ENCODE measurements at places on chromosomes 1 and 21. TPM values are rescaled to one million over a fixed set of nuclear protein-coding genes. Genes with fewer than 3 reads are reported as not detected.
A peak's percentile ranks its signal among the peaks of the same experiment; 100 is the strongest.

DNA sequence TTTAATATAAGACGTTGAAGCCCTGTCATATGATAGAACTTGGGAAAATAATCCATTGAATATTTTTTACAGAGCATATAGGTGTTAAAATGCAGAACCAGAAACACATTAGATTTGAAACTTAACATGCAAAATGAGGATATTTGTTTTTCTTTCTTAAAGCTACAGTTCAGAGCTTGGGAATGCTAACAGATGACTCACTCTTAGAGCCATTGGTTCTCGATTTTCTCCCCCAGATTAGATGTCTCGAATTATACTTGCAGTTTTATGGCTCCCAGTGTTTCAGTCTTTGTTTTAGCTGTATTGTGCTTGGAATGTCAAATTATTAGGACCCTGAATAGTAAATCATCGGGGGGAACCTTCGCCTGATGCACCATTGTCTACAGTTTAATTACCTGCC, 575.7 kb upstream of the ZP4 start:
- peak; percentile 41 for DNase-seq

GRCh38 chr1:198520524-198521254, 19.8 kb downstream of the ATP6V1G3 start:
- no peak for DNase-seq

DNA sequence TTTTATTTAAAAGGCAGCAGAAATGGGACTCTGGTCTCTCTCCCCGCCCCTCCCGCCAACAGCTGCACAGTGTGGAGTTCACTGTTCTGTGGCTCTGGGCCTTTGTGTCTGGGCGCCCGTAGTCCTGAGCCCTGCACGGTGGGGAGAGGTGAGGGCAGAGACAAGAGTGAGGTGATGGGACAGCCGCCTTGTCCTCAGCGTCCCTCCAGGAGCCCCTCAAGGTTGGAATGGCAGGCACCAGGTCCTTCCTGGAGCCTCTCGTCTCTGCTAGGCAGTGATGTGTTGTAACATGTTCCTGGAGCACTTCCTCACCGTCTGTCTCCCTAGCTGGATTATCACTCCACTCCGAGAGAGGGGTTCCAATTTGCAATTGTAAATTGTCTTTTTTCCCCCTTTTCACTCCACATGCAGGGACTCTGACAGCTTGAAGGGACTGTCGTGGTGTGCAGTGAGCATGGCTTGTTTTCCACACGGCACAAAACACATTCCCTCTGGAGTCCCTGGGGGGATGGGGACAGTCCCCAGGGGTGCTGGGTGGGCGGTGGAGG, 44.6 kb upstream of the C1orf174 start:
- no peak for DNase-seq

GRCh38 chr1:204074274-204075138, 1.6 kb downstream of the SOX13 start:
- DNase-seq: peak; percentile 76

DNA sequence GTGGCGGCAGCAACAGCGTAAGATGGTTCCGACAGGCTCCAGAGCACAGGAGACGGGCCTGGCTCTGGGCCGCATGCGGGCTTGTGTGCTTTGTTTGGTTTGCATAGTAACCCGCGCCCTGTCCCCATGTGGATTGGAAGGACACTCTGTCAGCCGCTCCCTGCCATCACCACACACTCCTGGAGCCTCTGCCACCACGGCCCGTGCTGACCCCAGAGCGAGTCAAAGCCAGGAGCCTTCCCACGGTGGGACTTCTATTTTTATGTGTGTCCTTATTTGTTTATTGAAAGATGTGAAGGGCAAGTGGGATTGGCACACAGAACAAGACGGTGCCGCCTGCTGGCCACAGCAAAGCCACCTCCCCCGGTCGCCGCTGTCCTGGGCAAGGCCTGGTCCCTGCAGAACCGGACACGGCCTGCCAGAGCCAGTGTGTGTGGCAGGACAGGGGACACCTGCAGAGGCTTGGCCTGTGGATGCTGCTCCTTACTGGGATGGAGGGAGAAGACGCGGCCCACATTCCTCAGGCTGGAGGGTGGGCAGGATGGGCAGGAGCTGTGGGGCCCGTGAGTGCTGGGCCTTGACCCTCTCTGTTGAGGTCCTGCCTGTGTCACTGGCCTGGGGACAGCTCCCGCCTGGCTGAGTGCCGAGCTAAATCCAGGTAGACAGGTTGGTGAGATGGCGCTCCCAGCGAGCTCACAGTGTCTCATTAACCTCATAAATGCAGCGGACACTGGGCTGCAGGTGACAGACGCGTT, 64.4 kb downstream of the AGPAT3 start:
- DNase-seq: no peak

DNA sequence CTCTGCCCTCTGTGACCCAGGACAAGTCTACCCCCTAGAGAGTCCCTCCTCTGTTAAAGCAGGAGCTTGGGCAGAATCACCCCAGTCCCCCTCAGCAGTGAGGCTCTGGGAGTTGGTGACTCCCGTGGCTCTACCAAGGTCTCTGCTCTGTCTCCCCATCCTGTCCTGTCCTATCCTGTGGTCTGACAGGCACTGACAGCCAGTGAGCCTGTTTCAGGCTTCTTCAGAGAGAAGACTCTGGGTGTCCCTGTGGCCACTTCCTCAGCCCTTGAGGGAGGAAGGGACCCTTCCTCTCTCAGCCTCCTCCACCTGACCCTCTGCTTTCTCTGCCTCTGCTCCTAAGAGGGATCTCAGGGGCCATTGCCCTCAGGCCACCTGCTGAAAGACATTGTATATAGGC, 148.7 kb downstream of the FCRL5 start:
- DNase-seq: no peak

- peak; percentile 98 for DNase-seq
These were observed 53.8 kb upstream of the BCL10 start for GRCh38 chr1:85330214-85330631.

DNA sequence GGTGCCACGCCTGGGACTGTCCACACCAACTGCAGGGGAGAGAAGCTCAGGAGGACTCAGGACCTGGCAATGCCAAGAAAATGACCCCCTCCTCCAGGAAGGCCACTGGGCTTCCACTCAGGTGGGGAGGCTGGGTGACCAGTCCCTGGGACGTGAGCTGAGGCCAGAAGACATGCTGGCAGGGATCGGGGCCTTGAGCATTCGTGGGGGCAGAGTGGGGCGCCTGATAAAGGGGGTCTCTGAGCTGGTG, 15.3 kb upstream of the COL6A2 start:
- no peak for DNase-seq

- DNase-seq: no peak
These were observed 25.9 kb upstream of the LGALS8 start for GRCh38 chr1:236497908-236498307.

The AMPD1 gene
- not detected for total RNA-seq

The CLDN17 gene
- not detected for total RNA-seq

The TENT5C gene
- 4.5 TPM for total RNA-seq

The SLC6A9 gene
- 2.1 TPM for total RNA-seq

DNA sequence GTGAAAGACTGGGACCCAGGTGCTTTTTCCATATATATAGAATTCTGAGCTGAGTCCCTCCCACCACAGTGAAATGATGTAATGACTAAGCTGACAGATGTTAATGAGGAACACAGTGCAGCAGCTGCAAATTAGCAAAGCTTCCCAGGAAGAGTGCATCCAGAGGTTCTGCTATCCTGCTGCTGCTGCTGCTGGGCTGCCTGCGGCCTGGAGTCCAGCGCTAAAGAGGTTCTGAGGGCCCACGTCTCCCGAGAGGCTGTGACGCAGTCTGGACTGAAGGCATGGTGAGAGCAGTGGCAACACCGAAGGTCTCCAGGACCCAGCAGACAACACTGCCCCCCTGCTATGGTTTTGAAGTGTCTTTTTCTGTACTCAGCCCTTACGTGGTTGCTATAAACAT, 63.9 kb downstream of the URB2 start:
- DNase-seq: no peak

DNA sequence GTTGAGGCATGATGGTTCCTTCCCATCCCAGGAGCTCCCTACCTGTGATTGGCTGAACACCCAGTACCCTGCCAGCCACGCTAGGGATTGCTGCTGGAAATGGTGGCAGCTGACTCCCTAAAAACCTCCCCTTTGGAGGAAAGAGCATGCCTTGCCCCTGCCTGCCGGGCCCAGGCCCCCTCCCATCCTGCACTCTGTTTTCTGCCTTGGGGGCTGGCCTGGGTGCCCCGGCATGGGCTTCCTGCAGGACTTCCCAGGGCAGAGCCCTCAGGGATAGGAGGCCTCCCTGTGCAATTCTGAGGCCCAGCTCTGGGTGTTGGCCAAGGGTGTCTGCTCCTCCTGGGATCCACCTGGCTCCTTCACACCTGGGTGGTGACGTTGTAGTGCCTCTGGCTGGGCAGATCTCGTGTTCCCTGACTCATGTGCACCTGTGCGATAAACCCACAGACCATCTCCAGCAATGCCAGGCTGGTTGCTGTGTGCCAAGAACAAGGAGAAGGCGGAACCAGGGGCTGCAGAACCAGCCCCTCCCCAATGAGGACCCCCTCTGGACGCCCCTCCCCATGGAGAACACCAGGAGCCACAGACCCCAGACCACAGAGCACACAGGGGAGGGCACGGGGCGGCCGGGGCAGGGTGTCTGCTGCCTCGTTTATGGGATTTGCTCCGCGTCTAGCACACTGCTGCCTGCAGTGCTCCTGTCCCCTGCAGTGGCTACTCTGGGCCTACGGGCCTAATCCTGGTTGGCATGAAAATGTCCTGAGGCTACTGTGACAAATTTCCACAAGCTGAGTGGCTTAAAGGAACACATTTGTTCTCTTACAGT, 13.6 kb downstream of the CSTB start:
- DNase-seq: no peak

- DNase-seq: peak; percentile 75
These were observed 9.7 kb downstream of the SMYD3 start for GRCh38 chr1:246497331-246497915.

The FAM110D gene
- not detected for total RNA-seq

DNA sequence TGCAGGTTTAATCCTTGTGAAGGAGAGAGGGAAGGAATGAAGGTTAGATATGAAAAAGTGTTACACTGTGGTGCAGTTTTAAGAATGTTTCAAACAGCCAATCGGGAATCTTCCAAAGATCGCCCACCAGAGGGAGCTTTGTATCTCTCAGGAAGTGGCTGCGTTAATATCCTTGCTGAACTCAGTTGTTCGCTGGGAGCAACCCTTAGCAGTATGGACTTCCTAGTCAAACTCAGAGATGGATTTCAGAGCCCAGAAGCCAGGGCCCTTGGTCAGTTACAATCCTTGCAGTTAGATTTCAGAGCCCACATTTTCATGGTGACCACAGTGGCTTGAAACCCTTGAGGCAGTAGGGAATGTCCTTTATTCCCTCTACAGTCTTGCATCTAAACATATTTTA, 136.2 kb downstream of the NTNG1 start:
- DNase-seq: peak; percentile 39

DNA sequence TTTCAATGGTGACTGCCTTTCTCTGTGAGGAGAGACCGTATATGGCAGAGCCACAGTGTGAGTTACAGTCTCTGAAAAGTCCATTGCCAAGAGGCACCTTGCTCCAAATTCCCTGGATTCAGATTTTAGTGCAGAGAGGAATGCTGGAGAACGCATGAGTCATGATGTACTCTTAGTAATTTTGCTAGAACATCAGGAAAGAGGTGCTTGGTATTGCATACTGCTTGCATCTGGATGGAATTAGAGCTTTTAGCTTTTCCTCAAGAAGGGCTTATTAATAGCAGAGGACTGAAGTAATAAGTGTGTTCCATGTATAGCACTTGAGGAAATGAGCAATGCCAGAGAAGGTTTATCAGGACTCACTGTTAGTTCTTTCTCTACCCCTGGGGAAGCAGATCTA, 40.5 kb upstream of the AKT3 start:
- DNase-seq: peak; percentile 19
